ENCODE measurements at places on chromosomes 12 and 14. TPM values are rescaled to one million over a fixed set of nuclear protein-coding genes. Genes with fewer than 3 reads are reported as not detected.

- DNase-seq = no peak
Observed at GRCh38 chr12:39405580-39405979, 37.3 kb downstream of the KIF21A start.

Gene GPR68
- total RNA-seq = 0.04 TPM

Gene MYH6
- total RNA-seq = not detected

DNA sequence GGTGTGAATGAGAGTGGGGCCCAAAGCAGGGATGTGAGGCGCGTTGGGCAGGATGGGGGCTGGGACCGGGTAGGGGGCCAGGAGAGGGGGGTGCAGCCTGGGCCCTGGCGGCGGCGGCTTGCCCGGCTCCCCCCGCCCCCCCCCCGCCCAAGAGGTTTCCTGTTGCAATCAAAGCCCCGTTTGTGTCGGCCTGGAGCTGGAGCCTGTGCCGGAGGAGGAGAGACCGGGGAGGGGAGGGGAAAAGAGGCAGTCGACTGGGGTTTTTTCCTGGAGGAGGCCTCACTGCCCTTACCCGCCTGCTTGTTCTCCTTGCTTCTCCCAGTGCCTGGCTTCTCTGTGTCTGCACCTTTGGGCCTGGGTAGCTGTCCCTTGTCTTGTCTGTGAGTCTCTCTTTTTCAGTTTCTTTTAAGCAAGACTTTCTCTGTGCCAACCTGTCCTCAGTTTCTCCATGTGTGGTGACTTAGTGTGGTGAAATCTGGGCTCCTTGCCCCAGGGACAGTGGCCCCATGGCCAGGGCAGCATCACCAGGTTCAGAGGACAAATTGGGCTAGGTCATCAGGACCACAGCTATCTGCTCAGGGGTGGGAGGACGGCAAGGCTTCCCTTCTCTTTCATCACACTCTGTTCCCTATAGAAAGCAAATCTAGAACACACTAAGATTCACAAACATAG is 8.5 kb downstream of the RARG start:
- DNase-seq = no peak

Gene LBHD2
- total RNA-seq = not detected

DNA sequence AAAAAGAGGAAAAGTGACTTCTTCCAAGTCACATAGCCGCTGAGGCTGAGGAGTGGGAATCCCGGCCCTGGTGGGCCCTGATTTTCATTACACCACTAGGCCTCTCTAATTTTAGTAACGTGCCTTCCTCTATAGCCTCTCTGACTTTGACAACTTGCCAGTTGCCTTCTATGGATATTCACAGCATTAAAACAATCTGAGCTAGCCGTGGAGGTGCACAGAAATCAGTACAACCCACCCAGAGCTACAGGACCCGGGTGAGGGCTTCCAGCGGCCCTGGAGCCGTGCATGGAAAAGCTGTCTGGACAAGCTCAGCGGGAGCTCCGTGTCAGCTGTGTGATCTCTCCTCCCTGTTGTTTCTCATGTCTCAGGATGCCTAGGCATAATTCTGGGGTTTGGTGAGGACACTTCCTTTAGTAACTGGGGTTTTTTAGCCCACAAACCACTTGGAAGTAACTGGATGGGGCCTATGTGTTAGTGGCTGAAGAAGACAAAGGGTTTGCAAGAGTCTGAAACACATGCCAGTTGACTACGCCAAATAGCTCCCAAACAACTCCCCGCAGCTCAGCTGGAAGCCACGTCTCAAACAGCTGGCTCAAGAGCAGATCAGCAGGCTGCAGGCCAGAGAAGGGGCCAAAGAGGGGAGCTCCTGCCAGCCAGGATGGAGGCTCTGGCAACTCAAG is 53.0 kb downstream of the SSH1 start:
- no peak for DNase-seq

DNA sequence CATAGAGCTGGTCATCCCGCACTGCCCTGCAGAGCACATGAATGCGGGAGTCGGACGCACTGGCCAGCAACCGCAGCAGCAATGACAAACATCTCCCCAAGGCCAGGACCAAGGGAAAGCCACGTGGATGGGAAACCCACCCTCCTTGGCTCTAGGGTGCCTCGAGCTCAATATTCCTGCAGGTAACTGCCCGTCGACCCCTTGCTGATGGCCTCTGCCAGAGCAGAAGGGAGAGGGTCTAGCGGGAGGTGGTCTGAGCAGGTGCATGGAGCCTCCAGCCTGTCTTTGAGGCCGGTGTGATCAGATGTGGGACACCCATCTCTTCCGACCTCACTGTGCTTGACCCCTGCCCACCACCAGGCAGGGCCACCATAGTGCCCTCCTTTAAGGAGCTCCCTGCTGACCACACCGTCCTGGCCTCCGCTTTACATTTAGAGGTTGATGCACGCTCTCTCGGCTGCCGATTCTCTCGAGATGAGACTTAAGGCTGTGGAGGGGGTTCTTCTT is 89.7 kb downstream of the PIWIL1 start:
- DNase-seq = no peak

Gene GPR132
- not detected for total RNA-seq

DNA sequence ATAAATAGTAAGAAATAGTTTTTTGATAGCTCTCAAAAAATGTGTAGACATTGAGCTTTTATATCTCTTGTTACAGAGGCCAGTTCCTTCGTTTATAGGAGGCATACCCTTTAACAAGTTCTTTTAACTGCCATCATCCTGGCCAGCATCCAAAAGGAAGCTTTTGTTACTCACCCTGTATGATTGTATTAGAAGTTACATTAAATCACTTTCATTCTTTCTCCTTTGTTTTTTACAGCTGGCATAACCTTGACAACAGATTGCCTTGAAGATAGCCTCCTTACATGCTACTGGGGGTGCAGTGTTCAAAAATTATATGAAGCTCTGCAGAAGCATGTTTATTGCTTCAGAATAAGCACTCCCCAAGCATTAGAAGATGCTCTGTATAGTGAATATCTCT is 20.1 kb downstream of the CGRRF1 start:
- DNase-seq = no peak

DNA sequence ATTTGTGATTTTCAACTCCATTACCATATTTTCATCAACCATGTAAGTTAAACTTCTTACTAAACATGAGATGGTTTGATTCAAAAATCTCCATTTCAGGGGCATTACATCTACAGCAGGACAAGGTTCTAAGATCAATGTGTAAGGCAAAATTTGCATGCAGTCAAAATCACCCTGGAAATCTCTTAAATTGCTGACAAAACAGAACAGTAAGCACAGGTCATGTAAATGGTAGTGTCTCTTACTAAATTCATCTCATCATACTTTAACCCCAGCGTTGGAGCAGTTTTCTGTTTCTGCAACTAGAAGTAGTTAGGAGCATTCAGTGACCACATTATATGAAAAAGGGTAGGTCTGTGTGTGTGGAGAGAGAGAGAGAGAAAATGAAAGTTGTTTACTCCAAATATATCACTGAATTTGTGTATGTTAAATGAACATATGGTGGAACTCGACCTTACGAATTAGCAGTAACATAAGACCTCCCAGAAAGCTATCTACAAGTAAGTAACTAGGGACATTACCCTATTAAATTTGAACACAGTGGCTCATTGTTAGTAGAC is 227.5 kb downstream of the SSPN start:
- no peak for DNase-seq
